ENCODE measurements at places on chromosomes 3 and 15. TPM values are rescaled to one million over a fixed set of nuclear protein-coding genes. Genes with fewer than 3 reads are reported as not detected.

The GBE1 gene
- 23.0 TPM for total RNA-seq

GRCh38 chr15:75230016-75230343 lies 28.2 kb upstream of the GOLGA6C start:
- H3K27ac ChIP-seq = no peak overlapping the region
- H3K36me3 ChIP-seq = no peaks in the 10 kb centered on the region
- no peak for DNase-seq
- H3K27me3 ChIP-seq = peaks cover 10% of the 10 kb centered on the region

DNA sequence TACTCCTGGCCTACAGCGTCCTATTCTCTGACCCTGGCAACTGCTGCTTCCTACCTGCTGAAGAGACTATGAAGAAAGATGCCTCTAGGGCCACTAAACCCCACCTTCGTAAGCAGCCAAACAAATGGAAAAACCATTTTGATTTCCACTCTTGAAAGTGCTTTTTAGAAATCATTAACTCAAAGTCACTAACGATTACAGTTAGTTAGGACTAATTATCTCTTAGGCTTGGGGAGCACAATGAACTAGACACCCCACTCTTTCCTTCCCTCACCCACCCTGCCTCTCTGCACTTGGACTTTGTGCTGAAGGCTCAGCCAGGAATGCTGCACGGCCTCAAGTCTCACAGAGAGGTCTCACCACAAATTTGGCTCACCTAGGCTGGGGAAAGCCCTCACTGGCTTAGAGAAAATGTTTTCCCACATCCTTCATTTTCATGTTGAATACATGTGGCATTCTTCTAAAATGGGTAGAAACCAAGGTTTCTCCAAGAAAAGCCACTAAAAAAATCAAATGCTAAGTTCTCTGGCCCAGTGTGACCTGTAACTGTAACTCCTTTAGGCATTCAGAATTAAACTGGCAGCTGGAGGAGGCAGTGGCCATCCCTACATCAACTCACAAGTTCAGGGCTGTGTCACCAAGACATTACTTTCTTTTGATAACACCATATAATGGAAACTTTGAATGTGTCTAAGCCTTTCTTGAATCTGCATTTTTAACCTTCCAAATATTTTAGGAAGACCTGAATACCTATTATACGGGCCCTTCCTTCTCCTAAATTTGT lies 47.1 kb downstream of the NPTN start:
- no peak for DNase-seq
- peaks cover 96% of the 10 kb centered on the region for H3K36me3 ChIP-seq
- H3K4me1 ChIP-seq = no peaks in the 10 kb centered on the region
- H3K27ac ChIP-seq = no peak overlapping the region
- H3K27me3 ChIP-seq = no peaks in the 10 kb centered on the region
- H3K4me3 ChIP-seq = no peak overlapping the region

DNA sequence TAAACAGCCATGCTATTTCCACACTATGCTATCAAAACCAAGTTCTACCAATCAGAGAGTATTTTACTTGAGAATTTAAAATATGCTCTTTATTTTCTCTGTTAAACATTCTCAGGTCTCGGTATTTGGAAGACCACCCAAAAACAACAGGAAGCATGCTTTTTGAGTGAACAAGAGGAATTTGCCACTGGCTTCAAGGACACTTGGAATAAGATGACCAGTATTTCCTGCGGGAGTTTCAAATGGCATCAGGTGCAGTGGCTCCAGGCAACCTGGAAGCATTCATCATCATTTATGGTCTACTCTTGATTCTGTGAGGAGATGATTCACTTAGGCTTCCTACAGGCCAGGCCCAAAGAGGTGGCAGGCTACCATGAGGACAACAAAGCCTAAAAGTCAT lies 305.7 kb upstream of the ATP11B start:
- no peak overlapping the region for H3K4me3 ChIP-seq
- H3K27me3 ChIP-seq = no peaks in the 10 kb centered on the region
- DNase-seq = no peak
- H3K36me3 ChIP-seq = no peaks in the 10 kb centered on the region
- H3K4me1 ChIP-seq = no peaks in the 10 kb centered on the region
- H3K27ac ChIP-seq = no peak overlapping the region

- no peak overlapping the region for H3K4me3 ChIP-seq
- DNase-seq = no peak
- H3K36me3 ChIP-seq = peaks cover 78% of the 10 kb centered on the region
- H3K4me1 ChIP-seq = peaks cover 44% of the 10 kb centered on the region
- no peaks in the 10 kb centered on the region for H3K27me3 ChIP-seq
These were observed 16.3 kb downstream of the TMEM43 start for GRCh38 chr3:14141144-14141543.

DNA sequence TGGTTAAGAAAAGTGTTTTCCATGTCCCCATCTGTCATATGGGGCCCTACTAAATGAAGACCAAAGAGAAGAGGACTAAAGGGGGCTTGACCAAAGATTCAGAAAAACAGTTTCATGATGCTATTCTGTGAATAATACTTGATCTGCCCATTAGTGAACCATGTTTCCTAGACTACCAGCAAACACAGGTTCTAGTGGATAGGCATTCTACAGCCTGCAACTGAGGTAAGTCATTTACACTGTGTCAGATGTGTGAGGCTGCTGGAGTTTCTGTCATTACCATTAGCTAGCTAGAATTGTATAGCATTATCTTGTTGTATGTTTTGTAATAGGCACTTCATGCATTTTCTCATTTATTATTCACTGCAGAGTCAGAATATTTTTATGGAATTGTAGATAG lies 6.6 kb downstream of the GPR171 start:
- no peaks in the 10 kb centered on the region for H3K36me3 ChIP-seq
- no peaks in the 10 kb centered on the region for H3K4me1 ChIP-seq
- H3K4me3 ChIP-seq = no peak overlapping the region
- no peaks in the 10 kb centered on the region for H3K27me3 ChIP-seq

DNA sequence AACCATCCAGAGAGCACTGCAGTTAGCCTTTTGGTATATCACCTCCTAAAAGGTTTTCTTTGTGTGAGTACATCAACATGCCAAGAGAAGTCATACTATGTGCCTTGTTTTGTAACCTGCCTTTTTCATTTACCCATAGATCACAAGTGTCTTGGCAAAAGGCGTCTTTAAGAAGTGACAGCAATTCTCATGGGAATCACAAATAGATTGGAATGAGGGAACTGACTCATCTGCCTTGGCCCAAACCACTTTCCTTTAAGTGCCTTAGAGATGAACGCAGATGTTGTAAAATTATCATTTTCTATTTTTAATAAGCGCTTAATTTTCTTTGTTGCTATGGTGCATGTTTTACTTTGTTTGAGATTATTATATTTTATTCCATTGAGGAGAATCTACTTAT lies 20.7 kb upstream of the POMGNT2 start:
- no peak overlapping the region for H3K27ac ChIP-seq
- no peak overlapping the region for H3K4me3 ChIP-seq
- H3K27me3 ChIP-seq = no peaks in the 10 kb centered on the region
- no peak for DNase-seq

The C3orf85 gene
- total RNA-seq = not detected

DNA sequence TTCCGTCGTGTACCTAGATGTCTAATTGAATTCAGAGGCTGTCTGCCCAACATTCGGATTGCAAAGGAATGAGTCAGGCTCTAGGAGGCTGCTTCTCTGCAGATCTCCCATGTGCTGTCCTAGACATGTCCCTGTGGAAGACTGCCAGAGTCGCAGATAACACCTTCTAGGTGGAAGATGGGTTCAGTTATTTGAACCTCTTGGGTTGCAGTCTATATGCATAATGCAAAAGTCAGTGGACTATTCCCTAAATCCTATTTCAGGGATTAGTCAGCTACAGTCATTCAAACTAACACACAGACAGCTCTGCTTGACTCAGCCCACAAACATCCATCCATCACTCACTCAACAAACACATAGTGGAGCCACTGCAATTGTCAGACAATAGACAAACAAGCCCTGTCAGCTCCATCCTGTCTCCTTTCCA lies 300.0 kb upstream of the CTNNB1 start:
- no peak overlapping the region for H3K4me3 ChIP-seq
- H3K36me3 ChIP-seq = no peaks in the 10 kb centered on the region
- no peaks in the 10 kb centered on the region for H3K27me3 ChIP-seq

The SEMA3B gene
- total RNA-seq = 77.6 TPM

The DNAJA4 gene
- 34.4 TPM for total RNA-seq

The KBTBD13 gene
- not detected for total RNA-seq

The C3orf80 gene
- total RNA-seq = 1.2 TPM

- no peak for DNase-seq
- H3K4me1 ChIP-seq = no peaks in the 10 kb centered on the region
- H3K4me3 ChIP-seq = no peak overlapping the region
These were observed 910.1 kb downstream of the MCTP2 start for GRCh38 chr15:95141486-95141885.

- H3K27me3 ChIP-seq = peaks cover 37% of the 10 kb centered on the region
- H3K4me1 ChIP-seq = no peaks in the 10 kb centered on the region
- DNase-seq = no peak
- no peak overlapping the region for H3K4me3 ChIP-seq
These were observed 1.8 kb downstream of the FETUB start for GRCh38 chr3:186642014-186642413.

The CDC25A gene
- total RNA-seq = 0.83 TPM

DNA sequence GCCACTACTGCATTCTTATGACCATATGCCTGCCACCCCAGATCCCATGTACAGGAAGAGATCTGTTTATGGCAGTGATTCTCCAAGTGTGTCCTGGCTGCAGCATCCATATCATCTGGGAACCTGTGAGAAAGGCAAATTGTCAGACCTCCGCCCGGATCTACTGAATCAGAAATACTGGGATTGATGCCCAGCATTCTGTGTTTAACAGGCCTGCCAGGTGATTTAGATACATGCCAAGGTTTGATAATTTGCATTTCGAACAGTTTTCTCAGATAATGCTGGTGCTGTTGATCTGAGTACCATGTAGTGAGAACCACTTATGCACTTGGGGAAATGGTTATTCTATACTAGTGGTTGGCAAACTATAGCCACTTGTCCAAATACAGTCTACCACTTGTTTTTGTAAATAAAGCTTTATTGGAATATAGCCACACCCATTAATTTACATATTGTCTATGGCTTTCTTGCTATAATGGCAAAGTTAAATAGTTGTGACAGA lies 165.4 kb downstream of the SSR3 start:
- no peak overlapping the region for H3K4me3 ChIP-seq
- no peak for DNase-seq
- no peaks in the 10 kb centered on the region for H3K4me1 ChIP-seq
- no peak overlapping the region for H3K27ac ChIP-seq

The CAND2 gene
- total RNA-seq = 6.4 TPM

DNA sequence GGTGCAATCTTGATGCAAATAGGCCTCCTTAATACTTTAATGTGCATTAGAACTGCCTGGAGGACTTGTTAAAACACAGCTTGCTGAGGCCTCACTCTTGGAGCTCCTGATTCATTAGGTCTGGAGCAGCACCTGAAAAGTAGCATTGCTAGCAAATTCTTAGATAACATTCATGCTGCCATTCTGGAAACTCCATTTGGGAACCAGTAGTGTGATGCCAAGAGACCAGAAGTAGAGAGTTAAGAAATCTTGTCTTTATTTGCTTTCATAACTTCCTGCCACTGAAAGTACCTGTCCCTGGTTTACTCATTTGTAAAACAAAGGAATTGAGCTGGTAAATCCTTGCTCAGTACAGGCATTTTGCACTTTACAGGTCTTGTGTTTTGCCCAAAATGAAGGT lies 72.0 kb downstream of the RAP2B start:
- no peak overlapping the region for H3K4me3 ChIP-seq
- no peaks in the 10 kb centered on the region for H3K27me3 ChIP-seq
- H3K27ac ChIP-seq = no peak overlapping the region
- H3K4me1 ChIP-seq = peaks cover 9% of the 10 kb centered on the region

GRCh38 chr3:159669766-159670165 lies 318.9 kb upstream of the IL12A start:
- no peaks in the 10 kb centered on the region for H3K27me3 ChIP-seq
- H3K4me3 ChIP-seq = no peak overlapping the region
- no peaks in the 10 kb centered on the region for H3K36me3 ChIP-seq
- no peak for DNase-seq

GRCh38 chr3:59456852-59457485 lies 407.1 kb upstream of the CFAP20DC start:
- H3K27ac ChIP-seq = no peak overlapping the region
- H3K4me3 ChIP-seq = no peak overlapping the region
- no peaks in the 10 kb centered on the region for H3K36me3 ChIP-seq
- DNase-seq = no peak
- no peaks in the 10 kb centered on the region for H3K4me1 ChIP-seq
- H3K27me3 ChIP-seq = no peaks in the 10 kb centered on the region

DNA sequence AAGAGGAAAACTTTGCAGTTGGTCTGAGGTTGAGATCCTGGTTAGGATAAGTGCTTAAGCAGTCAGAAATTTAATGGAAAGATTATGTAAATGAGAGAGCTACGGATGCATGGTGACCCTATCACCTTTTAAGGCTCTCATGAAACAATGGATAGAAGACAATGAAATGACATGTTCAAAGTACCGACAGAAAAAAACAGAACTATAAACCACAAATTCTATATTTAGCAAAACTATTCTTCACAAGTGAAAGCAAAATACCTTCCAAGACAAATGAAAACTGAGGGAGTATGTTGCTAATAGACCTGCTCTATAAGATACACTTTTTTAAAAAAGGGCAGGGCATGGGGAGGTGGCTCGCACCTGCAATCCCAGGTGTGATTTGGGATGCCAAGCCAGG lies 32.2 kb downstream of the DNAAF4 start:
- H3K27ac ChIP-seq = no peak overlapping the region
- no peaks in the 10 kb centered on the region for H3K4me1 ChIP-seq
- no peak overlapping the region for H3K4me3 ChIP-seq
- DNase-seq = no peak
- no peaks in the 10 kb centered on the region for H3K36me3 ChIP-seq
- no peaks in the 10 kb centered on the region for H3K27me3 ChIP-seq

Data from lower lobe of right lung (tissue), 2 donors.